ENCODE measurements at places on chromosomes 7 and 10.

GRCh38 chr7:77942431-77942830 is 143.9 kb downstream of the PHTF2 start:
- ATAC-seq = no peak

DNA sequence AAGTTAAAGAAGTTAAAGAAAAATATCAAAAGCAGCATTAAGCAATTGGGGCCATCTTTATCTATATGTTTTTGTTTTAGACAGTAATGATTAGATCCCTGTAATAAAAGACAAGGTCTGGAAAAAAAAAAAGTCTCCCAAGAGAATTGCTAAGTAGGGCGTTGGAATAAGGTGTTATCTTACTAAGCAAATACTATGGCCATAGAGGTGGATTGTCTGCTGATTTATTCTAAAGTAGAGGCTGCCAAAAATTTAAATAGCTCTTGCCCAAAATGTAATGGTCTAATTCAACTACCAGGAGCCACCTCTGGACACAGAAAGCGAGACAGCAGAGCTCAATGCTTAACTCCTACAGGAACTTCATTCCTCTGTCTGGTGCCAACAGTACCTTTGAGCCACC is 71.6 kb downstream of the HERPUD2 start:
- no peak for ATAC-seq

- ATAC-seq = no peak
These were observed 9.7 kb downstream of the TMEM130 start for GRCh38 chr7:98860071-98860470.

- peak; percentile 53 for ATAC-seq
These were observed 44.3 kb upstream of the ECHDC3 start for GRCh38 chr10:11697718-11698527.

- ATAC-seq = no peak
These were observed 110.3 kb upstream of the PALS2 start for GRCh38 chr7:24462984-24463383.

DNA sequence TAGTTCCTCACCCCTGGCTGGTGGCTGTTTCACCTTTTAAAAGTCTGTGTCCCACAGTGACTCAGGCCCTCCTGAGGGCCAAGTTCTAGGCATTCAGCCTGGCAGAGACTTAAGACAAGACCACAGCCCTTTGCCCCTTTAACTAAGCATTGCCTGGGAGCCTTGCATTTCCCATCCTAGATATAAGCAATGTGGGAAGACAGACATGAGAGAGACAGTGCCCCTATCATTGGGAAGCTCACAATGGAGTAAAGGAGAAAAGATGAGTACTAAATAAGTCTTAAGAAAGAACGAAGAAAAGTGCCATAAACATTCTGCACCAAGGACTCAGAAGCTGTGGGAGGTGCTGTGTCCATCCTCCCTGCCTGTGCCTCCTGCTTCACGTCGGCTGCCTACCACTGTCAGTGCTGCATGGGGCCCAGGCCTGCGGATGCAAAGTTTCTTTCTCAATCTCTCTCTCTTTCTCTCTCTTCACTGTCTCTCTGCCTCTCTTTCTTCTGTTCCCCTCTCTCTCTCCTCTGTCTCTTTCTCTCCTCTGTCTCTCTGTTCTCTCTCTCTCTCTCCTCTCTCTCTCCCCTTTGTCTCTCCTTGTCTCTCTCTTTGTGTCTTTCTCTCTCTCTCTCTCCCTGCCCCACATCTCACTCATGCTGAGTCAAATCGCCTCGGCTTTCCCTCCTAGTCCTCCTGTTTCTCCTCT is 21.5 kb downstream of the GPRIN2 start:
- peak; percentile 19 for ATAC-seq

- peak; percentile 79 for ATAC-seq
These were observed 6.2 kb upstream of the AHCYL2 start for GRCh38 chr7:129218514-129219062.

DNA sequence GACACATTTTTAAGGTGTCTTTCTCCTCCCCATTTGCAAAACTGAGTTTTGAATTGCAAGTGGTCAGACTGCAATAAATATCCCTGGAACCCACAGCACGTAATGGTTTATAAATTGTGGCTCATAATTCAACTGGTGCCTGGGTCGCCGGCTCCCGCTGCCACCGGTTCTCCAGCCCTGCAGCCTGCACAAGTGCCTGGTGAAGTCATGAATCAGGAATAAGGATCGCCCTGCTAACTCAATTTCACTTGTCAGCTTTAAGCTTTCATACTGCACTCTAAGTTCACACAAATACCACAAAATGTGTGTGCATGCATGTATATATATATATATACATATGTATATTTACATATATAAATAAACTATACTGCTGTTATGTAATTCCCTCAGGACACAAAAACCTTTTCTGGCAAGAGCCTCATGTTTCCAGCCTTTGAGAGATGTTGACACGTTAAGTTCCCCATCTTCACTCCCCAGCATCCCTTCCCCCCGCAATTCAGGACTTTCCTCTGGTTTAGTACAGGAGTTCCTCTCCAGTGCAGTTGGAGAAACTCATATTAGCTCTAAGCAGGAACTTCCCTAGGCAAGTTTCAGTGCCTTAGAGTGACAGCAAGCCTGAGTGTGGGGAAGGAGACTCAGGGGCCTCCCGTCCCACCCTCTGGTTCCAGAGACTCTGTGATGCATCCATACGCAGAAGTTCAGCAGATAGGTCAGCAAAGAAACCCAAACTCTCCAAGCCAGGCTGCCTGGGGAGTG is 129.2 kb upstream of the UNC5B start:
- no peak for ATAC-seq
